ENCODE measurements at places on chromosomes 1 and 21. TPM values are rescaled to one million over a fixed set of nuclear protein-coding genes. Genes with fewer than 3 reads are reported as not detected.

Gene PPFIA4
- total RNA-seq = 0.40 TPM

Gene NIBAN1
- total RNA-seq = 1.0 TPM

Gene TFF2
- not detected for total RNA-seq

Gene FCAMR
- 0.08 TPM for total RNA-seq

Gene INSRR
- total RNA-seq = not detected

Gene GUCA2B
- total RNA-seq = not detected

Gene NAXE
- 159 TPM for total RNA-seq

Data from A549 treated with DMSO at 1 μM for 4 hours (cell line).